Activated CD4-positive, alpha-beta memory T cell treated with anti-CD3 and anti-CD28 coated beads, Interleukin-2, amount 10 ng/mL, durations not matched to agents 7 days and 5 days (primary cell): ENCODE measurements at places on chromosomes 3 and 15.

DNA sequence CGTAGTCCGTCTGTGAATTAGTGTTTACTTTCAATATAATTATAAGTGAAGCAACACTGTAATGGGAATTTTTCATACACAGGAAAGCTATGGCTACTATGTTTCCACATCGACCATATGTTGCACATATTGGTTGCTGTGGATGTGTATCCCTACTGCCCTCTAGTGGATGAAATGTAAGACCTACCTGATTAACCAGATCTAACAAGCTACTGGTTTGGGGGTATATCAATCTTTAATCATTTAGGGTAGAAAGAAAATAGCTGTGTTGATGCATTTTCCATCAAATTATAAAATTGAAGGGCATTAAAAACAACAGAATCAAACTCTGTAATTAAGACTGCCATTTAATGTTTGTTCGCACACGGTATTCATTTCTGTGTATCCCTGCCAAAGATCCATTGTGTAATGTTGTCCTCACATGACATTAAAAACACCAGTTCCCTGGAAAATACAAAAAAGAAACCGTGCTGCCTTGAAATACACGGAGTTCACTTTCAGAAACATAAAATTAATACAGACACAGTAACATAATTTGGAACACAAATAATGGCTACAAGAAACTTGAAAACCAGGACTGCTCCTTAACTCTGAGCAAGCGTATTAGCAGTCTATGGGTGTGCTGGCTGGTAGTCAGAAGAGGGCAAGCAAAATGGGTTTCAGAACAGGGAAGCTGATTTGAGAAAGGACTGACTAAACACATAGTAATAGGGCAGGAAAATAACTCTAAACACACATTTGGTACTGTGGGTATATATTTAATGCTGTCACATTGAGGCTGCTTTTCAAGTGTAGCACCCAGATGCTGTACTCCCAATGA is 125.1 kb downstream of the TIGIT start:
- DNase-seq = no peak

- no peak for DNase-seq
Measured at GRCh38 chr3:115248274-115248673, 101.2 kb upstream of the ZBTB20 start.

GRCh38 chr3:71657831-71658530 is 67.2 kb downstream of the EIF4E3 start:
- no peak for DNase-seq

- peak; percentile 24 for DNase-seq
Measured at GRCh38 chr15:20340331-20340811, 201.2 kb downstream of the GOLGA6L6 start.

DNA sequence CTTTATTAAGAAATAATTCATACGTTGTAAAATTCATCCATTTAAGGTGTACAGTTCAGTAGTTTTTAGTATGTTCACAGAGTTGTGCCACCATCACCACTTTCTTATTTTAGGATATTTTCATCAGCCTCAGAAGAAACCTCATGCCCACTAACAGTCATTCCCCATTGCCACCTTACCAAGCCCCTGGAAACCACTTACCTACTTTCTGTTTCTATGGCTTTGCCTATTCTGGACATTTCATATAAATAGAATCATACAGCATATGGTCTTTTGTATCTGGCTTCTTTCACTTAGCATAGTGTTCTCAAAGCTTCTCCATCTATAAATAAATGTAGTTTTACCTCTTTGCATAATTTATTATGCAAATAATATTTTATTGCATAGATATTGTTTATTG is 6.6 kb downstream of the FETUB start:
- no peak for DNase-seq

DNA sequence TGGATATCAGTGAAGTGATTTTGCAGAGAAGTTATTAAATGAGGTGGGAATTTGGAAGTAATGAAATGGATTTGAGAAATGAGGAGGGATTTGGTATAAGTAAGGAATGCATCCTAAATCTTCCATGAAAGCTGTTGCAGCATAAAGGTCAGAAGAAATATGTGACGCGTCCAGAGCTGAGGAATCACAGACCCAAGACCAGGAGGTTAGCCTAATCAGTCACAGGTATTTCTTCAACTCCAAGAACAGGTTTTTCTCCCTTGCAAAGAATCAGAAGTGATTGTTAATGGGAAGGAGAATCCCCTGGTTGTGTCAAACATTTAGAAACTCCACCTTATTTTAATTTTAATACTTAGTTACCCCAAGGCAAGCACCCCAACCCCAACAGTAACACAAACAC is 253.2 kb downstream of the MEX3B start:
- DNase-seq = no peak

DNA sequence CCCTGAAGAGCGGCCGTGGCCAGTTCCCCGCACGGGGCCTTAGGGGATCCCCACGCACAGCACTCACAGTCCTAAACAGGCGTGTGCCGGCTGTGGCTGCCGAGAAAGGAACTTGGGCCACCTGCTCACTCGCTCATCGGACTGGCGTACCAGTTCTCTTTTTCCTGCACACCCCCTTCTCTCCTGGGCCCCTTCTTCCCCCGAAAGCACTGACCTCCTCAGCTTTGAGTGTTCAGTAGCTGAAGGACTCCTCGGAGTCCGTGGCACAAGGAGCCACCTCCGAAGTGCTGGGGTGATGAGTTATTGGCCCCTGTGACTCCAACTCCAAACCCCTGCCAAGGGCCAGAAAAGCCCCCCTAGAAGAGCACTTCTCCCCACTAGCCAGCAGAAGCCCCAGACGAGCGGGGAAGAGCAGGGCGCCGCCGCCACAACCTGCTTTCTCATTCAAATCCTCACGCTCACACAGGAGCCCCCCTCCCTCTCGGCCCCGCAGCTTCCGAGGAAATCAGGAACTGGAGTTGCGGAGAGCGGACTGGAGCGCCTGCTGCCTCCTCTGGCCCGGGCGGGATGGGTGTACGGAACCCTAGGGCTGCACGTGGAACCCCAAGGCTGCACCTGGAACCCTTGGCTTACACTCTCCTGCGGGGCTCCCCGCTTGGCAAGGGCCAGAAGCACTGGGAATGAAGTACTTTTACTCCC is at the start of gene PLCH1:
Gene PLCH1, minus strand, starts transcription at position 446 of the 699 bp plus-strand sequence. CDS start 40,847 bp downstream, outside the sequence.
- peak; percentile 43 for DNase-seq

GRCh38 chr3:38738630-38739395 is 77.2 kb downstream of the SCN10A start:
- peak; percentile 42 for DNase-seq
